ENCODE measurements at places on chromosomes 5 and 9.

- DNase-seq: no peak
Measured at GRCh38 chr5:10552183-10553143, 11.4 kb upstream of the ANKRD33B start.

DNA sequence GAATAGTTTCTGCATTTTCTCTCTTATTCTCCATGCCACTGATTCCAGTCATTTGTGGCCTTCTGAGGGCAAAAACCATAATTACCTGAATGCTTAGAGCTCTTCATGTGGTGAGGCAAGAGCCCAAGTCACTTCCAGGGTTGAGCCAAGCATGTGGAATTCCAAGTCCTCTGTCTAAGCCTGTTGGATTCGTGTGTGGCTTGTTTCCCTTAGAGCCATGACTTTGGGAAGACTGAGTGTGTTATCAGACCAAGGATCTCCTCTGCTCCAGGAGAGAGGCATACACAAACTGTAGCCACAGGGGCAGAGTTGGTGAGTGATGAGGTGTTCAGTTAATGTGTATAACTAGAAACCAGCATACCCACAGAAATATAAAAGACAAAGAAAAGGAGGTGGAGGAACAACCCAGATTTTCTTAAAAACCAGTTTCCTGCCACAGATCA is 27.1 kb downstream of the SLC22A5 start:
- DNase-seq: no peak

DNA sequence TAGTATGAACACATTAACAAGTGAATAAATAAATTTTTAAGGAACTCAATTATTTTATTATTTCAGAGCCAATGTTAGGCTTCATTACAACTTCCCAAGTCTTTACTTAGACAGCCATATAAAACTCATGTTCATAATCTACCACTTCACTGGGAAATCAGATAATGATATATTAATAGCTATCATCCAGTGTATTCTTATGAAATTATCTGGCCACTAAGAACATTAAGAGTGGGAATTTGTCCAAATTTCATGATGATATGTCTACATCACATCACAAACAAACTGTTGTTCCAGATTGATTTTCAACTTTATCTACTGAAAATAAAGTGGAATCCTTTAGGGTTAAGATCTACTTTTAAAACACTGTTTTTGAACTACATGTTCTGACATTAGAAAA is 668.6 kb downstream of the EFNA5 start:
- no peak for DNase-seq

DNA sequence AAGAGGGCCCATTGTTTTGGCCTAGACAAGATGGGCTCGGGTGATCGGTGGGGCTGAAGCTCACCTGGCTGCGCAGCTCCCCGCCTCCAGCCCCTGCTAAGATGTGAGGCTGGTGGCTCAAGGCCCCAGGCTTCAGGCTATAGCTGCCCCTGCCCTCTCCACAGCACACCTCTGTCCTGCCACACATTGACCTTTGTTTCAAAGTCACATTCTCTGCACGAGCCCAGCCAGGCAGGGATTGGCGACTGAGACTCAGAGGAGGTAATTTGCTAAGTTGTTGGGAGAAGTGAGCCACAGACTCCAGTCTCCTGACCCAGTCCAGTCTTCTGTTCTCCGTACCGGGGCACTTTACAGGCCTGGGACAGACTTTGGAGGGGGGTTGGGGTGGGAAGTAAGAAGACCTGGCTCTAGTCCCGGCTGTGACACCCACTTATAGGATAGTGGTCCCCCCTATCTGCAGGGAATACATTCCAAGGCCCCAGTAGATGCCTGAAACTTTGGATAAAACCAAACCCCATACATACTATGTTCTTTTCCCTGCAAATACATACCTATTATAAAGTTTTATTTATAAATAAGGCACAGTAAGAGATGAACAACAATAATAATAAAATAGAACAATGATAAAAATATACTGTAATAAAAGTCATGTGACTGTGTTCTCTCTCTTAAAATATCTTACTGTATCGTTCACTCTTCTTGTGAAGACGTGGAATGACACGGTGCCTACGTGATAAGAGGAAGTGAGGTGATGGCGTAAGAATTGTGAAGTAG is 13.3 kb downstream of the PDGFRB start:
- no peak for DNase-seq

DNA sequence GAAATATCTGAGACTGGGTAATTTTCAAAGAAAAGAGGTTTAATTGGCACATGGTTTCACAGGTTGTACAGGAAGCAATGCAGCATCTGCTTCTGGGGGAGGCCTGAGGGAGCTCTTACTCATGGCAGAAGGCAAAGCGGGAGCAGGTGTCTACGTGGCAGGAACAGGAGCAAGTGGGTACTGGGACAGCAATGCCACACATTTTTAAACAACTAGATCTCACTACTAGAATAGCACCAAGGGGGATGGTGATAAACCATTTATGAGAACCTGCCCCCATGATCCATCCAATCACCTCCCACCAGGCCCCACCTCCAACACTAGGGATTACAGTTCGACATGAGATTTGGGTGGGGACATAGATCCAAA is 47.6 kb upstream of the HOMER1 start:
- DNase-seq: peak; percentile 5

All from stimulated activated CD4-positive, alpha-beta T cell treated with anti-CD3 and anti-CD28 coated beads, TNF-alpha, amount 100 ng/mL, for 48 hours (primary cell).